ENCODE measurements at places on chromosomes 7 and 10.

- no peak for DNase-seq
Measured at GRCh38 chr7:1512781-1513656, 8.8 kb upstream of the INTS1 start.

DNA sequence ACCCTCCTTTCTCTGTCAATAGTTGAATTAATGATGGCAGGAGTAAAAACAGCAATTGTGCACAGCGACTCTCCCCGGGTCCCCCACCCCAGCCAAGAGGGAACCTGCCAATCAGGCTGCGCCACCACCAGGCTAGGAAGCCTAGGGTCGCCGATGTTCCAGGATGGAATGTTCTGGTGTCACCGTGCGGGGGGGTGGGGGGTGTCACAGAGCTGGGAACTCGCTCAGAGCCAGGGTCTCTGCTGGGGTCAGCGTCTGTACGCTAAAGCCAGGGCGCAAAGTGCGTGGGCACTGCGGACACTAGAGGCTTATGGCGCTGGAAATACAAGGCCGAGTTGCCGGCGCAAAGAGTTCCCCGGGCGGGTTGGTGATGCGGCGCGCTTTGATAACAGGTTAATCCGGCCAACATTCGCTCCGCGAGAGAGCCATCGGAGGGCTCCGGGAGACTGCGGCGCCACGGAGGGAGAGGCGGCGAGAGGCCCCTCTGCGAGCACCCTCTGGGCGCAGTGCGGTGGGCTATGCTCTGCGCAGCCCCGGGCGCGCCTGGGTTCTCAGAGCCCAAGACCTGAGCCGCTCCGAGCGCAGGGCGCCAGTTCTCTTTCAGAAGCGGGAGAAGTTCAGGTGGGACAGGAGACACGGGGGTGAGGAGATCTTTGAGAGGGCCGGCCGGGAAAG, 192.3 kb downstream of the EMX2 start:
- DNase-seq, result no peak

GRCh38 chr10:6763423-6763822, 183.3 kb upstream of the PRKCQ start:
- no peak for DNase-seq

- no peak for DNase-seq
Measured at GRCh38 chr7:1641173-1641572, 28.9 kb upstream of the ELFN1 start.

- DNase-seq, result peak; percentile 15
Measured at GRCh38 chr7:519484-520390, at the start of gene PDGFA. Gene PDGFA (minus strand): TSS chr7:519846. CDS start chr7:519001, 845 bp downstream.

DNA sequence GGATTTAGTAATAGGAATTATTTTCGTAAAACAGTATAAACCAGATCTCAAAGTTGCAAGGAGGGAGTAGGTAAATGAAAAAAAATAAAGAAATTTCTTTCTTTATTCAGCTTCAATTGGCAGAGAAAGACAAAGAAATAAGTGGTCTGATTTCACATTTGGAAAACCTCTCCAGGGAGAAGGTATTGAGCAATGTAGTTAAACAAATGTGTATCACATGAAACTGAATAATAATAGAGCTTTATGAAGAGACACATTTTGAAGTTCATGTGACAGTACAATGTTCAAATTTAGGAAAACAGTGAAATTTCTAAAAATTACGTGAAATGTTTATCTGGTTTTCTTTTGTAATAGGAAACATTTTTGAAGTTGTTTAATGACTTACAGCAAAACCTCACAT, 63.0 kb downstream of the TAX1BP1 start:
- no peak for DNase-seq

- DNase-seq, result peak; percentile 51
Measured at GRCh38 chr7:127252778-127253280, at the start of gene GRM8. Gene GRM8 (minus strand): TSS chr7:127252941.

DNA sequence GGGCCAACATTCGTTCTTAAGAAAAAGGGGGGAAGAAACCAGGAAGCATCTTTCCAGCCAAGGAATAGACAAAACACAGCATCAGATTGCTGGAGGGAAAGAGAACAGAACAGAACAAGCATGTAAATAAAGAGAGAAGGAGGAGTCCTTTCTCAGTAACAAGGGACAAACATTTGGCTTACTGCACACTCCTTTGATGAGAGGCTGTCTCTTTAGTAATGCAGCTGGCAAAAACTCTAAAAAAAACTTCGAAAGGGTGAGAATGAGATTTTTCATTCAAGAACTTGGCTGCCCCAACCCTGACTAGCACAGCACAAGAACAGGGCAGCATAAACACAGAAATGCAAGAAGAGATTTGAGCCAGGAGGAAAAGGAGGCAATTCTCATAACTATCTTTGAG, 38.9 kb upstream of the IL6 start:
- DNase-seq, result no peak

- DNase-seq, result no peak
Measured at GRCh38 chr10:116715839-116716377, 26.5 kb downstream of the HSPA12A start.

- peak; percentile 55 for DNase-seq
Measured at GRCh38 chr7:901388-902154, 25.2 kb downstream of the GET4 start.

- DNase-seq, result no peak
Measured at GRCh38 chr10:129870474-129870757, 93.7 kb downstream of the EBF3 start.

GRCh38 chr10:48547061-48547895, 57.6 kb downstream of the ARHGAP22 start:
- DNase-seq, result no peak

- no peak for DNase-seq
Measured at GRCh38 chr7:19020062-19020461, 97.4 kb downstream of the TWIST1 start.

DNA sequence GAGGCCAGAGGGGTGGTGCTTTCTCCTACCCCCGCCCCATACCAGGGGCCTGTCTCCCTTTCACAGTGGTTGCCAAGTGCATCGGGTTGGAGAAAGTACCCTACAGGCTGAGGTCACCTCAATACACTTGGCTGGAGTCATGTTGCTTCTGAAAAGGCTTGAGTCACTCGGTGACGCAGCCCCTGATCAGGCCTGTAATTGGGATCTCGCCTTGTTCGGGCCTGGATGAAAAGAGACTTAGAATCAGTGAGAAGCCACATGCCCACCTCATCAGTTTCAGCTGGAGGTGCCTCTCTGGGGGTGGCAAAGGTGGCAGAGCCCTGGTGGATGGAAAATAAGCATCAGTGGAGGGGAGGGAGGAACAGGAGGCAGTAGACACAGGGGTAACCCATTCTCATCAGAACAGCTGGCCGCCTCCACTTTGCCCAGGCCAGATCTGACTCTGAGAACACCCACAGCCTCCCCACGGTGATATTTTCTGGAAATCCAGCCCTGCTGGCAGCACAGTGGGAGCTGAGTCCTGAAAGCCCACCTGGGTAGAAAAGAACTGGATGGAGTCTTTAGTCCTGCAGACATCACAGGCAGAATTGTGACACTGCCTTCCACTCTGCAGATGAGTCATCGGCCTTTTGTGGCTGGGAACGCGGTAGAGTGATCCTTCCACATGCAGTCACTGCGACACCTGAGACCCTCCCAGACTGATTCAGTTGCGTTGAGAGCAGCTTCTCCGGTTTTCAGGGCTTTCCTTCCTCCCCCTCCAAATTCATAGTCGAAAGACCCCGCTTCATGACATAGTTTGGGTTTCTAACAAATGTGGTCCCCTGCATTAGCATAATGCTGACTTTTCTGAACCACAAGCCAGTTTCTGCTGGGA, 108.0 kb downstream of the GRK5 start:
- no peak for DNase-seq

GRCh38 chr10:62046522-62047227, 145.2 kb downstream of the ARID5B start:
- DNase-seq, result no peak

DNA sequence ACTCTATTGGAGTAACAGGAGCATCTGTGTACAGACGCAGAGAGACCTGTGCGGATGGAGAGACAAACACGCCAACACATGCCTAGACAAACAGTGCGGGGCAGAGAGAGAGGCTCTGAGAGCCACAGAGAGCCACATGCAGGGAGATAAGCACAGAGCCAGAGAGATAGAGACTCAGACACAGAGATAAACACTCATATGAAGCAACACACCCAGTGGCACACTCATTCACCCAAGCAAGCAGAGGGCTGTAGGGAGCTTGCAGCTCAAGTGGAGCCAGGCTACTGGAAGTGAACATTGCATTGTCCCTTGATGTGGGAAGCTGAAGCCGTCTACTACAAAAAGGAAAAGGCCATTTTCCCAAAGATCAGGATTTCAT, 46.6 kb upstream of the PODXL start:
- DNase-seq, result no peak

GRCh38 chr7:42055171-42055570, 181.8 kb downstream of the GLI3 start:
- DNase-seq, result no peak

DNA sequence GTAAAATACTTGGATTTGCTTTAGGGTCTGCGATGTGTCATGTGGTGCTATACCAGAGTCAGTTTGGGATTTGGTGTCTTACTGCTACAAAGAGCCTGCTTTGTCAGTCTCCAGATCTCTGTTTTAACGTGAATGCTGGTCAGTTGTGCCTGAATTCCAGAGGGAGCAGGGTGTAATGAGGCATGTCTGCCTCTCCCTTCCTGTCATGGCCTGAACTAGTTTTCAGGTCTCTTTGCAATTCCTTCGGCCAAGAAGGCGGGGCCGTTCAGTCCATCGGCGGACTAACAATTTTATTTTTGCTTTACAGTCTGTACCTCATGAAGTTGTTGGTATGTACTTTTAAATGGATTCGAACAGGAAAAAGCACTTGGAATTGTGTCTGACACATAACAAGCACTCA, 465.1 kb upstream of the ADARB2 start:
- DNase-seq, result no peak

DNA sequence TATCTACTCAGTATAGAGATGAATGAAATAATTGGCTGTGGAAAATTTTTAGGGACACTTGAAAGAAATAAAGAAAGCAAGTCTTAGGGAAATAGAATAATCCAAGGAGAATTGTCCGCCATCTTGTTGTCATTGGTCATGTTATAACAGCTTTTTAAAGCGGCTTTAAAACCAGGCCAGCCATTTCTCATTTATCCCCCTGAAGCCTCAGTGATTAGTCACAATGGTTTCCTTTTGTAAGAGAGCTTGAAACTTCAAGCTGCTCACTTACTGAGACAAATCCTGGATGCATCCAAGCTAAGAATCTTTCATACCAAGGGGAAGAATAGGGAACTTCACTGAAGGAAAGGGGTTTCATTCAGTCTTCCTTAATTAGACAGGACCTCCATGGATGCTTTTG, 67.9 kb downstream of the SGCE start:
- DNase-seq, result no peak

DNA sequence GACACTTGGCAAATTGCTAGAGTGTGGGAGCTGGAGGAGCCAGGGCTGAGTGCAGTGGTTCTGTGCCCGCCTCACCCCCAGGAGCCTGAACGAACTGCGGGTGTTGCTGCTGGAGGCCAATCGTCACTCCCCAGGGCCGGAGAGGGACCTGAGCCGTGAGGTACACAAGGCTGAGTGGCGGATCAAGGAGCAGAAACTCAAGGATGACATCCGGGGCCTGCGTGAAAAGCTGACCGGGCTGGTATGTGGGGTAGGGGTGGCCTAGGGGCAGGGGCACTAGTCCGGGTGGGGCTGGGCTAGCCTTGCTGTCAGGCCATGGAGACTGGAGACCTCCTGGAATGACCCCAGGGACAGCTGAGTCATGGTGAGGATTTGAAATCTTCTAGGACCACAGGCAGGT, 56.7 kb upstream of the GTF2IRD1 start:
- DNase-seq, result no peak

GRCh38 chr7:126441745-126442144, 811.0 kb downstream of the GRM8 start:
- no peak for DNase-seq

DNA sequence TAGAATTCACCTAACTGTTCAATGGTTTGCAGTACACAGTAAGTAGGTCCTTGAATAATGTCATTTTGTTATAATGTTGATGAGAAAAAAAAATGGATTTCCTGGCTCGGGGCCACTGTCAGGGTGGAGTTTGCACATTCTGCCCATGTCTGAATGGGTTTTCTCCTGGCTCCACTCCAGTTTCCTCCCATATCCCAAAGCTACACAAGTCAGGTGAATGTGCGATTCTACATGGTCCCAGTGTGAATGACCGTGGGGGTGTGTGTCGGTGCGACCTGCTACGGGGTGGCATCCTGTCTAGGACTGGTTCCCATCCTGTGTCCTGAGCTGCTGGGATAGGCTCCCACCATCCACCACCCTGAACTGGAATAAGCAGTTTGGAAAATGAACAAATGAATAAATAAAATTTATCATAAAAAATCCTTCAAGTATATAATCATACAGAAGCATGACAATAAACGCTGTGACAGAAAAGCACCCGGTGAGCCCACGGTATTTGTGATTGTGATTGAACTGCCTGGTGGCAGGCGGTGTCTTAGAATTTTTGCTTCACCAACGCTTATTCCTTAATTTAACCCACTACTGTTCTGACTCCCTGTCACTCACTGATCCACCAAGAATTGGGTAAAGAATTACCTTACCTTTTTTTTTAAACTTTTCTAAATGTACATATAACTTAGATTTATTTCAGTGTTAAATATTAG, 114.1 kb downstream of the ICA1 start:
- DNase-seq, result peak; percentile 68

All from NCI-H2081 (cell line).